Naive B cell (primary cell): ENCODE measurements at places on chromosomes 12 and 14.

DNA sequence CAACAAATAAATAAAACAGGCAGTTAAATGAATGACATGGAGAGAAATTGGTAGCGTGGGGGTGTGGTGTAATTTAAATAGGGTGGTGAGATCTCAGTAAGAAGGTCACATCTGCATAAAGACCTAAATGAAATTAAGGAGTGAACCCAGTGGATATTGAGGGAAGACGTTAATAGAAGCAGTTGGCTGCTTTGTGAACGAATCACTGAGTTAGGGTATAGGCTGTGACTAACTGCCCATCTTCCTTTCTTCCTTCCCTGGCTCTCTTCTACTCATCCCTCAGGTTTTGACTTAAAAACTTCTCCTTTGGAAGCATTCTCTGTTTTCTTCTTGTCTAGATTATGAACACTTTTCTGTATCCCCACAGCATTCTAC lies 64.7 kb downstream of the BTG1 start:
- no peak for DNase-seq

- DNase-seq, result no peak
Measured at GRCh38 chr12:31867292-31867691, 91.9 kb upstream of the RESF1 start.

DNA sequence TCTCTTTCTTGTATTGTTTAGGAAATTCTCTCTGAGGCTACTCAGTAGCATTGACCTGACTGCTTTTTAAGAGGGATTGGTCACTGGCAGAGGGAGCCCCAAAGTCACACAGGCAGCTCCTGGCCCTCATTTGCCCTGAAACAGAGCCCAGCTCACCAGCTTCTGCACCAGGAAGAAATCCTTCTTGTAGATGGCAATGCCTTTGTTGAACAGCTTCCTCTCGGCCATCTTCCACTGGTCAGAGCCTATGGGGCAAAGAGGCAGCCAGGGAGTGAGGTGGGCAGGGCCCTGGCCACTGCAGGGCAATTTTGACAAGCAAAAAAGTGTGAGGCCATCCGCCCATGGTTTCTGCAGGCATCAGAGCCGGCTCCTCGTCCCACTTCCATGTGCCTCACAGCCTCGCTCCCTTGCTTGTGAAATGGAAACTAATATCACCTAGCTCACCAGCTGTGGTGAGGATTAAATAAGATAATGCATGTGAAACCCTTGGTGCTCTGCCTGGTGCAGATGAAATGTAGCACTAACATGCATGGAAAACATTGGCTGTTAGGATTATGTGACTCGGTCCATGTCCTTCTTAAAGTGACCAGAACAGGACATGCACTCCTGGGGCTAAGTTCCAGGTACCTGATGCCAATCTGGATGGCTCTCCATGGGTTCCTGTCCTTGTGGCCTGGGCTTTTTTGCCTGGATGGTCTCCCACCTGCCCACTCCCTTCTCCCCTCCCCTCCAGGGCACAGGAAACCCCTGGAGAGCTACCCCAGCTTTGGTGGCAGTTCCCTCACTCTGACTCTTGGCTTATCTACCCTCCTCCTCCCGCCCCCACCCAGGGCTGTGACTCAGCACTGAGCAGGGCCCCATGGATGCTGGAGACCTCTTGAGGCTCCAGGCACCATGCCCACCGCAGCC lies 11.2 kb upstream of the PNMA1 start:
- no peak for DNase-seq

- no peak for DNase-seq
Measured at GRCh38 chr14:25090716-25091454, 40.9 kb upstream of the STXBP6 start.
